Cortex of kidney (tissue), 1 donor: ENCODE measurements at places on chromosomes 2 and 18.

DNA sequence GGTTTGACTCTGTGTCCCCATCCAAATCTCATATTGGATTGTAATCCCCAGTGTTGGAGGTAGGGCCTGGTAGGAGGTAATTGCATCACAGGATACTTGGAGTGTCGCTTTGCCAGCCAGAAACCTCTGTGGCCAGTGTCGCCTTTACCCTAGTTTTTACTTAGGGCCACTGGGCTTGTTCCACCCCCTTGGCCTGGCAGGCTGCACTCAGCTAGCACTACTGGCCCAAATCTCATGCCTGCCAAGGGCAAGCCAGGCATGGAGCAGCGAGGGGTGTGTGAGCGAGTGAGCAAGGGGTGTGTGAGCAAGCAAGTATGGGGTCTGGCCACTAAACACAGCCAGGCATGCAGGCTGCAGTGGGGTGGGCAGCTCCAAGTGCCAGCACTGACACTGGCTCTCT is 178.7 kb upstream of the MGAT5 start:
- no peak for DNase-seq

DNA sequence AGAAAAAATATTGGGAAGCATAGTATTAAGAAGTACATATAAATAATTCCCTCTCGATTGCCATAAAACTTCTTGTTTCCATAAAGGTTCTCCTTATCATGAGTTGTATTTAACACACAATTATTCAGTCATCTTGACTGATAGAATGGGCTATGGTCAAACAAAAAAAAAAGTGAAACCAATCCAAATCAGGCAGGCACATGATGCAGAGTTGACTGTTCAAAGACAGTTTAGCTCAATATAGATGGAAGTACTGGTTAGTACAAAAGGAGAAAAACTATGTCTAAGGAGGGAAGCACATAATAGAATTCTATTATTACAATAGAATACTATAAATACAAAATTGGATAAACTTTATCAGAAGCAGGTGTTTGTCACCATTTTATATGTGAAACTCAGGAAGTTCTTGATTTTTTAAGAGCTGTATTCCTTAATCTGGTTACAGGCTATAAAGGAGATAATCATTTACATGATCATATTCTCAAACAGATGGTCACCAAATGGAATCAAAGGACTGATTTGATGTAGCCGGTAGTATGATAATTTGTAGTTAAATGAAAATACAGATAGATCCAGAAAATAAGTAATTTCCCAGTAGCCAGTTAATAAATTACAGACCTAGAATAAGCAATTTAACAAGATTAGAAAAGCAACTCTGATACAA is 18.2 kb upstream of the CALCRL start:
- DNase-seq = no peak

DNA sequence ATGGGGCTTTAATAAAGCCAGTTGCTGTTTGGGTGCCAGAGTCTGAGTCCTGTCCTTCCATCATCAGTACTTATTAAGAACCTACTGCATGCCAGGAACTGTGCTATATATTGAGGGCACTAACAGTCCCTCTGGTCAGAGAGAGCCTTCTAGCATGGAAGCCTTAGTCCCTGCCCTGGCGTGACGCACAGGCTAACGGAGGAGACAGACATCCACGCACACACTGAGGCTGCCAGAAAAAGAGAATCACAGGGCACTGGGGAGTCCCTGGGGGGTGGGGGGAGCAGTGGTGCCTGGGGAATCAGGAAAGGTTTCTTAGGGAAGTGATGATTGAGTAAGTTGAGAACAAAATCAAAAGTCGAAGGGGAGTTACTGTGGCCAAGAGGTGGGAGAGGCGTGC is 31.5 kb downstream of the CTIF start:
- DNase-seq = no peak

DNA sequence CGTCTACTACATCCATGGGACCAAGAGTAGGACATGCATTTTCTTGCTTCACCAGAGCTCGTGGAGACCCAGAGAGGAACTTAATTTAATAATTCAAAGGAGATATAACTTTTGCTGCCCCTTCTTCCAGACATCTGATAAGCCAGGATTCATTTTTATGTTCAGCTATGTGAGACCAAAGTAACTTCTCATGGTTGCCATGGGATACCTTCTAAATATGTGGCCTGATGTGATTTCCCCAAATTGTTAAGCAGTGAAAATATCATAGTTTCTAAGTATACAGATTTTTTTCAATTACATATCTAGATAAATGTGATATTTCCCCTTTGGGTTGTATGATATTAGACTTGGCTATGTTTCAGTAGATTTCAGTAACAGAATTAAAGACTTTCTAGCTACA is 185.5 kb upstream of the FN1 start:
- no peak for DNase-seq

DNA sequence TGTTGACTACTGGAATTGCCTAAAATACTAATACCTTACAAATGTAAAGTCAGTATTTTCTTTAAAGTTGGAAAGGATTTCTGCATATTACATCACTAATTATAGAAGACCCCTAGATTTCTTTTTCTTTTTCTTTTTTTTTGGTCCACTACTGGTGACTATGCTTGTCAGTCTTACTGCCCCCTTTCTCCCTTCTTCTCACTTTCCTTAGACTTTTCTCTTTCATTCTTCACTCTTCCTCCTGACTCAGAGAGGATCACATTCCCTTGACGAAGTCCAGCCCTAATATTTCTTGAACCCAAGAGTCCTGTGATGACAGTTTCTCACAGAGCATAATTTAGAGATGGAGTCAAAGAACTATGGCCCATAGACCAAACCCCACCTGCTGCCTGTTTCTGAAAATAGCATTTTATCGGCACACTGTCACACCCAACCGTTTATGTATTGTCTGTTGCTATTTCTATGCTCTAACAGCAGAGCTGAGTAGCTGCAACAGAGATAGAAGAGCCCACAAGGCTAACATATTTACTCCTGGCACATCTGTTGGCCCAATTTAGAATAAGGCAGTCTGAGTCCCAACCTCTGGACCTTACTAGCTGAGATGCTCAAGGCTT is 40.6 kb upstream of the RIOK3 start:
- no peak for DNase-seq

GRCh38 chr18:7760967-7761948 is 194.1 kb downstream of the PTPRM start:
- no peak for DNase-seq

DNA sequence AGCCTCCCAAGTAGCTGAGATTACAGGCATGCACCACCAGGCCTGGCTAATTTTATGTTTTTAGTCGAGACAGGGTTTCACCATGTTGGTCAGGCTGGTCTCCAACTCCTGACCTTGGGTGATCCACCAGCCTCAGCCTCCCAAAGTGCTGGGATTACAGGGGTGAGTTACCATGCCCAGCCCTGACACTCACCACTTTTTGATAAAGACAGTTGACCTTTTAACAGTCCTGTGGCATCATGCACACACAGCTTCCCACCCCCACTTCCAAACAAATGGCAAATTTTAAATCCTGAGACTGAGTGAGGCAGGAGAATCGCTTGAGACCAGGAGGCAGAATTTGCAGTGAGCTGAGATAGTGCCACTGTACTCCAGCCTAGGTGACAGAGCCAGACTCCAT is 6.2 kb upstream of the DNAJB2 start:
- DNase-seq = no peak

- DNase-seq = no peak
These were observed 130.5 kb downstream of the TNS1 start for GRCh38 chr2:217872319-217872718.

DNA sequence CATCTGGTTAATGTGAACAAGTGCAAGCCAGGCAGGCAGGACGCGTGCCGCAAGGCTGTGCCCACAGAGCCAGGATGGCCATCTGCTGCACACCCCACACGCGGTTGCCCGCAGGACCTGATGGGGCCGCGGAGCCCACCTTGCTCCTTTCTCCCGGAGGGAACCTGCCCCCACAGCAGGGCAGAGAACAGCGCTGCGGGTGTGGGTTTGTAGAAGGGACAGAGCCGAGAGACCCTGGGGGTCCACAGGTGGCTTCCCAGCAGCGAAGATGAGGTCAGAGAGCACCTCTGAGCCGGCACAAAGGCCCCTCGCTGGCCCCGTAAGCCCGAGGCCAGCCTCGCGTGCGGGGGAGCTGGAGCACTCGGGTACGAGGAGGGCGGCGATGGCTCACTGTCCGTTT is 460.8 kb upstream of the SALL3 start:
- DNase-seq = no peak

DNA sequence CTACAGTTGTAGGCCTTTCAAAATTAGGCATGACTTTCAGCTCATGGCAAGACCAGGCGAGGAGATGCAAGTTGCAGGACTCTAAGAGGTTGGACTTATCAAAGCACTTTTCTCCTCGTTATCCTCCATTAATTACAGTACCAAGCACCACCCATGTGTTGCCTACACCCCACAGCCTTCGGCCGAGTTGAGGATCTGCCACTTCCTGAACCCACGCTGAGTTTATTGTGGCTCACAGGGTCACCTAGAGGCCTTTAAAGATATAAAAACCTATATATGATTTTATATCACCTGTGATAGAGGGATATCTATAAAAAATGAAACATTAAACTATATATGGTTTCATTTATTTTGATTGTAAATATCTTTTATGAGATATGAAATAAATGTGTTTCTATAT is 2.6 kb downstream of the UGT1A10 start:
- DNase-seq = no peak

DNA sequence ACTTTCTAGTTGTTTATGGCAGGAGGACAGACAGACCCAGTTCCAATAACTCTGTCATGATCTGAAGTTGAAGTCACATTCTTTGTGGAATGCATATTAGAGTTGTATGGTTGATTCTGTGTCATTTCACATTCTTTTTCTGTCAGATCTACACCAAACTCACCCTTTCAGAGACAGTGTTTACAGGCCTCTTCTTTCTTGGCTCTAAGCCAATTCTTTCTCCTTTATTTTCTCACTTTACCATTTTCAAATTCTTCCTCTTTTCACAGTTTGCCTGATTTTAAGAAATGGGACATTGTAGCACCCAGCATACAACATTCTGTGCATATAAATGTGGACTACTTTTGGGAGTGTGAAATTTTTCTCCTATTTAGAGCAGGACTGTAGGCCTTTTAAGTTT is 103.7 kb downstream of the CCDC85A start:
- no peak for DNase-seq

GRCh38 chr2:72923833-72924352 is 6.6 kb downstream of the EMX1 start:
- no peak for DNase-seq

DNA sequence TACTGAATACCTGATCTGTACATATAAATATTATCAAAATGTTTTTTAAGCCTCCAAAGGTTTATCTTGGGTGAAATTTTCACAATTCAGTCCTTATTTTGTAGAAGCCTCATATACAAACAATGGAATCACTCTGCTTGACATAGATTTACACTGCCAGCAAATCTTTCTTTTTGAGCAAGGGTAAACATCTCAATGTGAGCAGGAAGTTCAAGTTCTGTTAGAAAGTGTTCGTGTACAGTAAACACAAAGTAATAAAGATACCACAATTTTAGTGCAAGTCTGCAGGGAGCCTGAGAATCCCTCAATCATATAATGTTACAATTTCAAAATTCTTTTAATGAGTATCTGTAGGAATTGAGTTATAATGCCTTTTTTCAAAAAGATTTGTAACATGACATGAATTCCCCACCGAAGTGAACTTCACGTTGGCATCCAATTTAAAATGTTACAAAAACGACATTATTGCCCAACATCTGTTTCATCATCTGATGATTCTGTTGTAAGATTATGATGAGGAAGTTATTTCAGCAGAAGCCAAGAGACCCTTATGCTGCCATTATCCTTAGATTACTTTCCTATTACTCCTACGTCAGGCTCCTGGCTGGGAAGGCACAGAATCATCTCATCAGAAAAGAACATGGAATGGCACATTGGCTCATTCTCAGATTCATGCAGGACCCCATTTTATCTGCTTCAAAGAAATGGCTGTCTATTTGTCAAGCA is 283.9 kb upstream of the ACVR2A start:
- DNase-seq = no peak

- DNase-seq = no peak
These were observed 36.3 kb downstream of the SLC35F5 start for GRCh38 chr2:113720167-113720566.

GRCh38 chr2:118970396-118971135 is 28.6 kb downstream of the MARCO start:
- DNase-seq = no peak

DNA sequence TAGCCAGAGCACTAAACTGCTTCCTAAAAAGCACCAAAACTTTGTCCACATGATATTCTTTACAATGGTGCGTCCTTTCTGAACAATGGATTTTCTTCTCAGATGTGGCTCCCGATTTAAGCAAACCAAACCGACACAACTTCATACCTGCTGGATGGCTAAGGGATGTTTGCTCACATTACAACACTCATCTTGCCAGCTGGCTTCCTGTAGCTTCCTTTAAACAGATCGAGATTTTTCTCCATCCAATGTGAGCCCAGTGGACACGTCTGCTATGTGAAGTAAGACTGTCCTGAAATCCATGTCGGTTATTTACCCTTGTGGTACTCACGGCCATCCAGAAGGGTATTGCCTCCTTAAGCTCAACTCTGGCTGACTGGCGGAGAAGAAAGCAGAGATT is 126.5 kb downstream of the MAPK4 start:
- DNase-seq = no peak

- no peak for DNase-seq
These were observed 22.3 kb downstream of the ASAP2 start for GRCh38 chr2:9228781-9229469.

GRCh38 chr2:57880446-57880845 is 166.2 kb upstream of the VRK2 start:
- no peak for DNase-seq

DNA sequence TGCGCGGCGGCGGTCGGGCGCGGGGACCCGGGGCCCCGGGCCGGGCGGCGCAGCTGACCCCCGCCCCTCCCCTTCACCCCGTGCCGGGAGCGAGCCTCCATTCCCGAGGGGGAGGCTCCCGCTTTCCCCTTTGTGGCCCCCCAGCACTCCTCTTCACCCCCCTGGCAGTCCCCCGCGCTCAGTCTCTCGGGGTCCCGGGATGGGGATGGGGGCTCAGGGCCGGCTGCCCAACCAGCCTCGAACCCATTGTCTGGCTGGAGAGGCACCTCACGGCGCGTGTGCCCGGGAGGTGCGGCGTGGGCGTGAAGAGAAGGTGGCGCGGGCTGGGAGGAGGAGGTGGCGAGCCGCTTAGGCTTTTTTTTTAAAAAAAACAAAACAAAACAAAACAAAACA is 748 bp downstream of the FMNL2 start:
- no peak for DNase-seq

GRCh38 chr18:63236921-63237846 is 82.4 kb downstream of the BCL2 start:
- no peak for DNase-seq
